AG20443 (cell line): ENCODE measurements at places on chromosomes 2 and 18.

- no peak for DNase-seq
Observed at GRCh38 chr2:173903601-173904394, 61.4 kb downstream of the SP3 start.

- DNase-seq, result no peak
Observed at GRCh38 chr18:9876212-9876866, 9.4 kb upstream of the TXNDC2 start.

DNA sequence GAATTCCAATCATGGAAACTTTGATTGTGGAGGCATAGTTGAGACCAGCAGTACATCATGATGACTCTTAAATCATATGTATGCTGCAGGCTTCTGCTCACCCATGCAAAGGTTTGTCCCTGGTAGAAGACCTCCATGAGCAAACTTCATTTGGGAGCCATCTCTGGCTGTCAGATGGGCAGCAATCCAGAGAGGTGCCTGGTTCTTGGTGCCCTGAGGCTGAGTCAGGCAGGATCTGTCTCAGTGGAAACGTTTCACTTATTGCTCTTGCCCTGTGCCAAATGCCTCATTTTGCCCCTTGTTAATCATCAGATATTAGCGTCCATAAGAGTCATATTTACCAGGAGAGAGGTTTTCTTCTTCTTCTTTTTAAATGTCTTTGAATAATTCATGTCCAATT lies 151.5 kb upstream of the CELF4 start:
- DNase-seq, result no peak

DNA sequence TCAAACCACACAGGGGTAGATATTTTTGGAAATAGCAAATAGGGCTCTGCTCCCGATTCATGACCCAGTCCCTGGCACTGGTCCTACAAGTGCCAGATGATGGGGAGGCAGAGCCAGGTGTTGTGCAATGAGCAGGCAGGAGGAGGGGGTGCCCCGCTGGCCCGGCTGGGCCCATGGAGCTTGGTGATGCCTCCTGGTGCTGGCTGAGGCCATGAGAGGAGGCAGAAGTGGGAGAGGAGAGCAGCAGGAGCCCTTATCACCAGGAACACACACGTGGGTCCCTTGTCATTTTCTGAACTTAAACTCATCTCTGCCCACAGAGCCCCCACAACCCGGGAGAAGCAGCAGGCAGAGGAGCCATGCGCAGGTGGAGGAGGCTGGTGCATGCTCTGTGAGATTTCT lies 90.5 kb upstream of the MAPK4 start:
- no peak for DNase-seq

DNA sequence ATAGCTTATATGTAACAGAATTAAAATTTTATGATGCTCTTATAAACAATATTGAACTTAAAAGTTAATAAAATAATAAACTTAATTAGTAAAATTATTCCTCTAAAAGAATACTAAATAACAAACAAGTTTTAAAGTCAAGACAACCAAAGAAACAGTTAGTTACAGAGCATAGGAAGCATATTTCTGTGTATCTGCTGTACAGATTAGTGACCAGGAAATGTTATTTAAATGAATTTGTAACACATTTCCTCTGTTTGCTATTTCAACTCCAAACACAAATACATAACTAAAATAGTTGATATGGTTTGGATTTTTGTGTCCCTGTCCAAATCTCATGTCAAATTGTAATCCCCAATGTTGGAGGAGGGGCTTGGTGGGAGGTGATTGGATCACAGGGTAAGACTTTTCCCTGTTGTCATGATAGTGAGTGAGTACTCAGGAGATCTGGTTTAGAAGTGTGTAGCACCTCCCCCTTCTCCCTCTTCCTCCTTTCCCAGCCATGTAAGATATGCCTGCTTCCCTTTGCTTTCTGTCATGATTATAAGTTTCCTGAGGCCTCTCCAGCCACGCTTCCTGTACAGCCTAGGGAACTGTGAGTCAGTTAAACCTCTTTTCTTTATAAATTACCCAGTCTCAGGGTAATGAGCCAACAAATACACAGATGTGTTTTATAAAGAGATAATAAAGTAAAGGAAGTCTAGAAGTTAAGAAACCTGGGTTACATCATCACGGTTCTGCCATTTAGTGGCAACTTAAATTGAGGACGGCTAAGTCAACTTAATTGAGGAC lies 51.8 kb downstream of the ROCK2 start:
- no peak for DNase-seq

DNA sequence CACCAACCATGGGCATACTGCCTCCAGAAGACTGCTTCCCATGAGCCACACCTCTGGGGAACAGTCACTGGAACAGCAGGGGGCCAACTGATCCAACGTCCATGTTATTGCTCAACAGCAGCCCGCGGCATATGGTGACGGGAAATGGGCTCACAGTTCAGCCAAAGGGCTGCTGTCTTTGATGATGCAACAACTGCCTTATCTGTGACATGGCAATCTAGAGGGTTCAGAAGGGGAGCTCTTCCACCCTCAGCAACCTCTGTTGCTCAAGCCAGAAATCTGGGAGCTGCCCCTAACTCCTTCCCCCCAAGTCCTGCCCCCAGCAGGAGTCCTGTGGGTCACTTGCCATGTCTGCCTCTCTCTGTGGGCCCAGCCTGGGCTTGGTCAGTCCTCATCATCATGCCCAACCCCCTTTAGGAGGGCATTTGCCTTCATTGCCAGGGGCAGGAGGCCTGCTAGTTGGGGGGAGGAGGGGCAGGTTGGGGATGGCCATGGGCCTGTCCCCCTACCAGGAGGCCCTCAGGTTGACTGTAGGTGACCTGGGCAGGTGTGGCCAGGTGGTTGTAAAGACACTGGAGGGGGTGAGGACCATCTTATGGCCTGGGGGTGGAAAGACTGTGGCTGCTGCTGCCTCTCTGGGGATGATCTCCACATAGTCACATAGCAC lies 212.9 kb downstream of the CYP26B1 start:
- DNase-seq, result peak; percentile 58

- DNase-seq, result peak; percentile 26
Observed at GRCh38 chr2:26316041-26316440, 29.9 kb upstream of the SELENOI start.

DNA sequence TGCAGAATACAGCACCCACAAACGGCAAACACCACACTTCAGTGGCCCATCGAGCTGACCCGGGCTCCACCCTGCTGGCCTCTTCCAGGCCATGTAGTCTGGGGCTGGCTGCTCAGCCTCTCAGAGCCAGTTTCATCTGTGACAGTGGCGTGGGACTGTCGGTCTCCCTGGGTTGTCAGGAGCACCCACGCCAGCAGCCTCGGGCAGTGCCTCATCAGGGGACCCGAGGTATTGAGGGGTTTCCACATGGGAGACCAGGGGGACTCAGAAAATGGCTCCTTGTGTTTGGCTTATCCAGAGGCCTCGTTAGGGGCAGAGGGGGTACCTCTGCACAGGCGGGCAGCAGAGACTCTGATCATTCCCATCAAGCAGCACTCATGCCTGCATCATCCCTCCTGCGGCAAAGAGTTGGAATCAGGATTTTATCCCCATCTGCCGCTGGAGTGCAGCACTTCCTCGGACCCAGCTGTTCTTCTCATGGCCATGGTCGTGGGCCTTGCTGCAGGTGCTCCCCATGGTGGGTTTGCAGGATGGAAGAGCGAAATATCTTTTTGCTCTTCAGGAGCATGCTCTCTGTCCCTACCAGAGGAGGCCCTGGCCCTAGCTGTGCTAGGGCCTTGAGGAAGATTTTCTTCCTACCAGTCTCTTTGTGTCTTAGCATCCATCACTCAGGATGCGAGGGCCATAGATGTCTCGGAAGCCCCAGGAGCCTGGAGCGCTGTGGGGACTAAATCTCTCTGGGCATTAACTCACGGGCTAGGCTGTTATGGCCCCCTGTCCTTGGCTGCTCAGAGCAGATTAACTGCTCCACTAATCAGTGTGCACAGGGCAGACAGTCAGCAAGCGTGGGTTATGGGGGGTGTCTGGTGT lies 100.8 kb downstream of the CLIP4 start:
- no peak for DNase-seq

- DNase-seq, result no peak
Observed at GRCh38 chr2:109331081-109331480, 202.1 kb downstream of the SH3RF3 start.

DNA sequence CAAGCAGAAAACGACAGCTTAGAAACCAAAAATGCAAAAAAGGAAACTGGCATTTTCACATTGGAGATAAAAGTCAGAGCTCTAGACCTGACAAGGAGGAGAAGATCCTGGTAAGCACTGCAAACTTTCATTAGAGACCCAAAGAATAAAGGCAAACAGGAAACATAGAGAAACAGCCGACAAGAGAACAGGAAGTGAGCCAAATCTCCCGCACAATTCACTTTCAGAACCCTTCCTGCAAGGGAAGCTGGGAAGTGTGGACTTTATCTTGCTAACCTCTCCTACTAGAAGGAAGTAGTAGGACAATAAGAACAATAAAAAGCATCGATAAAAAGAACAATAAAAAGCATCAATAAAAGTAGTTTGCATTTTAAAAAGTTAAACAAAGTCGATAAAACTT lies 417.8 kb upstream of the SPHKAP start:
- no peak for DNase-seq
